ENCODE measurements at places on chromosomes 12 and 14.

DNA sequence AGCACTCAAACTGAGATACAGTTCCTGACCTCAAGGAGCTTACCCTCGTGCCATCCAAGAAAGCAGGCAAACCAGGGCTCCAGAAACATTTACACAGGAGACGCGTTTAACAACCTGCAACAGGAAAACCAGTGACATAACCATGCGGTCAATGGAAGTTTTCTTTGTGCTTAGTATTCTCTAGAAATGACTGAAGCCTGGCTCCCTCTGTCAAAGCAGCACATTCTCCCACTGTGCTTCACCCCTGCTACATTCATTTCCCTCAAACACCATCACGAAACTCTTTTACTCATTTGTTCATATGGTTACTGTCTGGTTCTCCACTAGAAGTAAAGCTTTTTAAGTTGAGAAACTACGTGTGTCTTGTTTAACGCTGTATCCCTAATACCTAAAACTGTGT is 161.3 kb upstream of the CCND2 start:
- DNase-seq = no peak

- DNase-seq = no peak
Measured at GRCh38 chr14:95656634-95657033, 29.6 kb upstream of the TCL1B start.

DNA sequence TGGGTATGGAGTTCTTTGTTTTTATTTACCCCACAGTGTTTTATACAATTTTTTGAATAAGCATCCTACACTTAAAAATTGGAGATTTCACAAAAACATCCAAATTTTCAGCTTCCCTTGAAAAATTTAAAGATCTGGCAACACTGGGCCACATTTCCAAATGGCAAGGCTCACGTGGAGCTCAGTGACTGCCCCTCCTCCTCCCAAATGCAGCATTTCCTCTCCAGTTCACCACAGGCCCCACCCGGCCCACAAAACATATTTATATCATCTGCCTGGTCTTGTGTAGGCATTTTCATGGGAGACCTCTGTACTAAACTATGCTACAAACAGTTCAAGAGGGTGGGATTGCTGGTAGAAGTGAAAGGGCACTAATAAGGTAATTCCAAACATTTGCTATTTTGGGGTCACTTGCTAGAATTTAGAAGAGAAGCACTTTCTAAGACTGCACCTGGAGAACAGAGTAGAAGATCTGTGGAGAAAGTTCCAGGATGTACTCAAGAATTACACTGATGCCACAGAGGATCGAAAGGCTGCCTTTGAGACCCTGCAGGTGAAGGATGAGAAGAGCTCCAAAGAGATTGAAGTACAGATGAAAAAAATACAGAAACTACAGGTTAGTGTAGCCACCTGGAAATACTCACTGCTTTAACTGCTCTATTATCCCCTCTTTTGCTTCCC is 7.3 kb downstream of the FKBP11 start:
- DNase-seq = no peak

DNA sequence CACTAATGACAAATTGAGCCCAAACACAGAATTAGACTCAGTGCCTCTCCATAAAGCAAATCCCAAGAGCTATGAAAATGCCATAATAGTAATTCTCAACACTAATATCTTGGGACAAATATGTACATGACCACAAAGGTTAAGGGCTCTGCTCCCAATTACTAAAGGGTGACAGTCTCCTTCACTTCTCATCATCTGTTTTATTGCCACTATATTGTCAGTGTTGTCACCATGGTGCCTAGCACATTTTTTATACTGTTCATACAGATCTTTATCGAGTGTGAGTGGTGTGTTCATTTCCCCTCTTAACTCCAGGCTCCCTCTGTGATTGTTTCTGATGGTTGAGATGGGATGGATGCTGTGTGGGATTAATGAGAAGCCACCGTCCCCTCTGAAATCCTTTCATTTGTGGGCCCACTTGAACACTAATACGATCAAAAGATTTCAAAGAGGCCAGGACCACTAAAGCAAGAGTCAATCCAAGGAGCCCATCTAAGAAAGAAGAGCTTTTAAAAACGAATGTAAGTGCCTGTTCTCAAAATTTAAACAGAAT is 277.7 kb downstream of the GXYLT1 start:
- no peak for DNase-seq

DNA sequence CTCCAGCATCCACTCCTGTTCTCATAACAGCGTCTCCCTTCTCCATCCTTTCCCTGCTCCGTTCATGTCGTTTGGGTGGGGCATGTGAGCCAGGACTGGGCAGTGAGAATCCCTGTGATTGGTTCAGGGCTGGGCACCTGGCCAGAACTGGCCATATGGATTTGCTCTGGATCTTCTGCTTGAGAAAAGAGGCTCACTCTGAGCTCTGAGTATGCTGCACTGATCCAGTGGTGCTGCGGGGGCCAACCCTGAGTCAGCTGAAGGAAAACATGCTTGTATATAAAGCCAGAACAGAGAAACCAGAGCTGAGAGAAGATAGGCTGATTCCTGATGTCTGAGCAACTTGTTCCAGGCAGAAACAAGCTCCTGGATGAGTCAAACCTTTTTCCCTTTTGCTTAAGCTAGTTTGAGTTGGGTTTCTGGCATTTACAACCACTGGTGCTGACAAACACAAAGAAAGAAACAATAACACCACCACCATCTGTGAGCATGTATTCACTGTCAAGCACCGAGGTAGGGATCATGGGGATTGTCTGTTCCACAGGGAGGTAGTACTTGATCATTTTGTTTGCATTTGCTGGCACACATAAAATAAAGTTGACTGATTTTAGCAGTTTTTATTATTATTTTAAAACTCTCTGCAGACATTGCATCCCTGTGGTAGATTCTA is 14.0 kb upstream of the HPD start:
- DNase-seq = peak; percentile 99

- peak; percentile 88 for DNase-seq
Measured at GRCh38 chr12:55930771-55931316, at the start of gene DGKA. Gene DGKA (plus strand): TSS chr12:55931162. CDS start chr12:55936504, 5,342 bp downstream.

GRCh38 chr12:106214571-106214970 is 33.2 kb downstream of the CKAP4 start:
- DNase-seq = no peak

DNA sequence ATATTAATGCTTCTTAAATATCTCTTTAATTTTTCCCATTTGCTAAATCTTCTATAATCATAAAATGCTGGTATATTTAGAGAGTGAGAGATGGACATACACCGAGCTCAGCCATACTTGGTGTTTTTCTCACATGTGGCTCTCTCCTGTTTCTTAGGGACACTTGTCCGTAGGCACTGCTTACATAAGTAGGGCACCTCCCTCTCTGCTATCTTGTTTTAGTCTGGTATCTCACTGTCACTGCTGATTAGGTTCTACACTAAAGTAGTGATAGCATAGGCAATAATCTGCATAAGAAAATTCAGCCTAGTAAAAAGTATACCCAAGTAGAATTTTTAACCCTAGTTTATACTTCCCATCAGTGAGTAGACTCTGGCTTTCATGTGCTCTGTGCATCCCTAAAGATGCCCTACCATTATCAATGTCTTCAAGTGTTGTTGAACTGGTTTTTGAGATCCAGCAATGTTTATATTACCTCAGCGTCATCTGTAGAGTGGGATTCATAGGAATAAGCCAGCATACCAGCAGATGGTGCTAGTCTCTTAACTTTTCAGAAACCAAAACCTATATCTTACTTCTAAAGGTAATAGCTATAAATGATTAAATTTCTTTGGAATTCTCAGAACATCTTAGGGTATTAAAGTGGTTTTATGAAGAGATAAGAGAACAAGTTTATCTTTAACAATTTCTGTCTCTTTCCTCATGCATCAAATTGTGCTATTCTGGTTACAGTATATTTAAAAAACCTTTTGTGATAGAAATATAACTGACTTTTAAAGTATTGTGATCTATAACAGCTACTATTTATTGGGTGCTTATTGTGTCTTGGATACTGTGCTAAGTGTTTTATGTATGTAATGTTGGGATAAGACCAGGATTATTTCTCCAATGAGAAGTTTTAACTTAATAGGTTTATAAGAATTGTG is 32.9 kb downstream of the ARID2 start:
- DNase-seq = peak; percentile 69

GRCh38 chr12:49550693-49551252 is 11.9 kb downstream of the KCNH3 start:
- DNase-seq = no peak

DNA sequence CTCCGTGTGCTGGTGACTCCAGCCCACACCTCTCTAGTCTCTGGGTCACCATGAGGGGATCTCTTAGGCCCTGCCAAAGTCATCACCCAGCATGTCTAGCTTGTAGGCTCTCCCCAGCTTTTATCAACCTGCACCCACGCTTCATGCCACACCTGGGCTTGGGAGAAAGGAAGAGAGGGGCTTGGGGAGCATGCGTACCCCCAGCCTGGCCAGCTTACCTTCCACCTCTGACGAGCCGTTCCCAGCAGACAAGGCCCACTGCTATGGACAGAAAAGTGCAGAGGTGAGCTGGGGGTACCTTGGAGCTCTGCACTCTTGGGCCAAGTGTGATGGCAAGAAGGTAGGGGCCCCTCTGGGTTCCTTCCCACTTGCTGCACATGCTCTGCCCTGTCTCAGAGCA is 1.7 kb downstream of the PGF start:
- no peak for DNase-seq

DNA sequence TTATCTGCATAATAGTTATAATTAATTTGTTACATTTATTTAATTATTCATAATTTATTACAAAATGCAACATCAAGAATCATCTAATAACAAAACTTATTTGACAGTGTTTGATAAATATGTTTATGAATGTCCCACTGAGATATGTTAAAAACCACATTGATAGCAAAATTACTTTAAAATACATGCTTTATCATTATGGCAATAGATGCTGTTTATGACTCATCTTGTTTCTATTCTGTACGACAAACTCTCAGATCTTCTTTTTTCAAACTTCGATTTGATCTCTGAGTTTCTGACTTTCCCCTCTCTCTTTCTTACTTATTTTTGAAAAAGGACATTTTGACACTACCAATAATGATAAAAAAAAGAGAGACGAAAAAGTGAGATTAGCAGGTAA is 56.8 kb upstream of the LRRK2 start:
- DNase-seq = no peak

DNA sequence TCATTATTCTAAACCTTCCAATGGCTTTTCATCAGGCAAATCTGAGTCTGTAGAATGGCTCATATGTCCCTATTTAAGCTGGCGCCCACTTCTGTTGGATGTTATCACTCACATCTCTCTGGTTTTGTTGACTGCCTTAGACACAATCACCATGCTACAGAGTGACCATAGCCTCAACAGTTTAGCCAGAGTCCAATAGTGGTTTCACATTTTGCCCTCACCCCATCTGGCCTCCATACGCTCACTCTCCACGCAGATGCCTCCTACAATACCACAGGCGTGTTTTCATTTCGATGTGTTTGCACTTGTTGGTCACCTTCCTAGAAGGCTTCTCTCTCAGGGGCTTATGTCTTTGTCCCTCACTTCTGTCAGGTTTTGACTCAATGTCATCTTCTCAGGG is 3.4 kb downstream of the KLRB1 start:
- DNase-seq = no peak

GRCh38 chr14:24887623-24888304 is 162.2 kb downstream of the STXBP6 start:
- no peak for DNase-seq

GRCh38 chr12:119373001-119373400 is 38.5 kb downstream of the CCDC60 start:
- DNase-seq = peak; percentile 30

DNA sequence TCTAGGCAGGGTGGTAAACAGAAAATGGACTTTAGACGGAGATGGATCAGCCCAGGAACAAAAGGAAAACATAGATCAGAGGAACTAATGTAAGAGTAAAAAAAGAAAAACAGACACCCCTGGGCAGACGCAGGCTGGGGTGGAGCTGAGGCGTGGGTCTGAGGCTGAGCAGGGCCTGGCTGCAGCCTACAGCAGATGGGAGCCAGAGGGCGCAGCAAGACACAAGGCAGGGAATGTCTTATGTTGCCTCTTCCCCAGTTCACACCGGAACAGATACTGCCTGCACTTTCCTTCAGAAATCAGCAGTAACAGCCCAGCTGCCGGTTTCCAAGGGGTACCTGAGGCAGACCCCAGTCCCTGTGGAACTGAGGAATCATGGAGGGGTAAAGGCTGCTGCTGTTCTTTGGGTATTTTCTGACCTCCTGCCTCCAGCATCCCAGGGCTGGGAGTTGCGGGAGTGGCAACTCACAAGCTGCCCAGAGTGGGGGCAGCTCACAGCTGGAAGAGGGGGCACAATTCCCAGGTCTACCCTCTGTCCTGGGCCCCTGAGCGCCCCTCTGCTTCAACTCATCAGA is 9.8 kb downstream of the ZNF605 start:
- no peak for DNase-seq

GRCh38 chr12:23001487-23001886 is 376.5 kb downstream of the ETNK1 start:
- DNase-seq = no peak

DNA sequence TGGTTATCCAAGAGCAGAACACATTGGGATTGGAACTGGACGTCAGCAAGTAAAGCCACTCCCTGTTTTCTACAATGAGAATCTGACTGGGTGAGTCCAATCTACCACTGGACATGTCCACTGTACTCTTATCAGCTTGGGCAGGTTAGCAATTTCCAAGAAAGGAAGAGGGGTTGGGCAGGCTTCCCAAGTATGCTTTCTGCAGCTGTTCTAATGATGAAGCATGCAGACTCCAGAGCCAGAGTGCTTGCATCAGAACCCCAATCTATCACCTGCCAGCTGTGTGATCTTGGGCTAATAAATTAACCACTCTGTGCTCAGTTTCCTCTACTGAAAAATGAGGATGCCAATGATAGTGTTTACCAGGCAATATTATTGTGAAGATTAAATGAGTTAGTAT is 92.0 kb downstream of the EMP1 start:
- DNase-seq = peak; percentile 75

DNA sequence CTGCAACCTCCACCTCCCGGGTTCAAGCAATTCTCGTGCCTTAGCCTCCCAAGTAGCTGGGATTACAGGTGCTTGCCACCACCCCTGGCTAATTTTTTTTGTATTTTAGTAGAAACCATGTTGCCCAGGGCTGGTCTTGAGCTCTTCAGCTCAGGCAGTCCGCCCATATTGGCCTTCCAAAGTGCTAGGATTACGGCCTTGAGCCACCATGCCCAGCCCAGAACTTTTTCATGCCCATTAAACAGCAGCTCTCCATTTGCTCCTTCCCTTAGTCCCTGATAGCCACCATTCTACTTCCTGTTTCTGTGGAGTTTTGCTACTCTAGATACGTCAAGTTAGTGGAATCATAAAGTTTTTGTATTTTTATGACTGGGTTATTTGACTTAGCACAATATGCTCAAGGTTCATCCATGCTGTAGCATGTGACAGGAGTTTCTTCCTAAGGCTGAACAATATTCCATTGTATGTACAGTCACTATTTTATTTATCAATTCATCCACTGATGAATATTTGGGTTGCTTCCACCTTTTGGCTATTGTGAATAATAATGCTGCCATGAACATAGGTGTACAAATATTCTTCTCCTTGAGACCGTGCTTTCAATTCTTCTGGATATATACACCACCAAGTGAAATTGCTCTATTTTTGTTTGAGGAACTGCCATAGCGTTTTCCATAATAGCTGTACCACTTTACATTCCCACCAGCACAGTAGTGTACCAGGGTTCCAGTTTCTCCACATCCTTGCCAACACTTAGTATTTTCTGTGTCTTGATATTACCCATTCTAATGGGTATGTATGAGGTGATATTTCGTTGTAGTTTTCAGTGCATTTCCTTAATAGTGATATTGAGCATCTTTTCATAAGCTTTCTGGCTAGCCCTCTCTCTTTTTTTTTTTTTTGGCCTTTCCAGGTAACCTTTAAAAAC is 15.0 kb downstream of the ATF1 start:
- DNase-seq = no peak

- no peak for DNase-seq
Measured at GRCh38 chr14:95510804-95511203, 5.6 kb downstream of the SYNE3 start.

- no peak for DNase-seq
Measured at GRCh38 chr14:25607192-25607591, 557.2 kb upstream of the STXBP6 start.
